Activated B cell treated with CpG ODN at 0.5 μM for 24 hours (primary cell): ENCODE measurements at places on chromosomes 3 and 15. TPM values are rescaled to one million over a fixed set of nuclear protein-coding genes. Genes with fewer than 3 reads are reported as not detected.

DNA sequence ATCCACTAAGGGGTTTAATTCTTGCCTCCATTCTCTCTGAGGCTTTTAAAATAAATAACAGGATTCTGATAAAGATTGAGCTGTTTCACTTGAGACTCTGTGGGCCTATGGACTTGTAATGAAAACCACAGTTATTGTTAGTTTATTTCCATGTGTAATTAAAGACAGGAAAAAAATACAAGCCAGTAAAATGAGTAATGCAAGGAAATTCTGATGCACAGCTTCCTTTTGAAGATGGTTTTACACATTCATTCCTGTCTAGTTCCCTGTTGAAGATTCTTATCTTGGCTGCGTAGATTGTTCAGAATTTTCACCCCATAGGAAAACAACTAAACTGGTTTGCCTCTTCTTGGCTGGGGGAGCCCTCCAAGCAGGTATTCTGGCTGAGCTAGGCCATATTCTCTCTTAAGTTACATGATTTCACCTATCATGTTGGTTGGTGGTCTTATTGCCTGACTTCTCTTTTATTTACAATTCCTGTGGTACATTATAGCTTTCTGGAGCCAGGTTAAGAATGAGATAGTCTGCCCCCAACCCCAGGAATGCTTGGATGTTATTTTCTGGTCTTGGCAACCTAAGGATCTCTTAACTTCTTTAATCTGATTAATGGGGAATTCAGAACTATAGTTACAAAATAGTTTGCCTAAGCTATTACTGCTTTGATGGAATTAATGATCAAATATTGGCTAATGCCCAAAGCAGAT is 67.6 kb downstream of the MITF start:
- no peak for DNase-seq

The OXSM gene
- 12.6 and 14.2 TPM in 2 replicates for total RNA-seq

The DRD3 gene
- total RNA-seq: not detected in 2 replicates

- no peak for DNase-seq
Observed at GRCh38 chr3:1191026-1191425, 98.2 kb downstream of the CNTN6 start.

The ISG20 gene
- total RNA-seq: 84.6 and 87.1 TPM in 2 replicates

The LYZL4 gene
- total RNA-seq: not detected in 2 replicates

The MCF2L2 gene
- total RNA-seq: 1.8 and 2.4 TPM in 2 replicates

The SLC28A1 gene
- total RNA-seq: not detected in 2 replicates

The CD96 gene
- total RNA-seq: 32.4 and 34.3 TPM in 2 replicates

GRCh38 chr3:50525987-50526386 is 22.6 kb upstream of the CACNA2D2 start:
- no peak for DNase-seq

GRCh38 chr3:22585911-22586310 is 617.2 kb upstream of the UBE2E2 start:
- no peak for DNase-seq

GRCh38 chr15:36707884-36708435 is 128.5 kb downstream of the CDIN1 start:
- no peak for DNase-seq

The MRPL46 gene
- 29.6 and 31.2 TPM in 2 replicates for total RNA-seq

DNA sequence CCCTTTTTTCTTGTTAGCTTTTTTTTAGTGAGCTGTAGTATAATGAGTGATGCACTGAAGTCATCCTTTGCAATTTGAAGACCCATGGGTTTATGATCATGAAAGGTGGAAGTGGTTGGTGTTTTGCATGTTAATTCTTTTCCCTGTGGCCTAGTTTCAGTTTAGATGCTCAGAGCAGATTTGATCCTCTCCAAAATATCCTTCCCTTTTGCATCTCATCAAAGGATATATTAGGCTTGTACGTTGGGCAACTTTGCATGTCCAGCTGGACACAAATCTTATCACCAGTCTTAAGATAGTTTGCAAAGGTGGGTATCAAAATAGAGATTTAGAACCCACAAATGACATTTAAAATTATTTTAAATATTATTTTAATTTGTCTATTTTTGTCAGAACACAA is 72.7 kb downstream of the MYRIP start:
- no peak for DNase-seq
